ENCODE measurements at places on chromosomes 1 and 21.

DNA sequence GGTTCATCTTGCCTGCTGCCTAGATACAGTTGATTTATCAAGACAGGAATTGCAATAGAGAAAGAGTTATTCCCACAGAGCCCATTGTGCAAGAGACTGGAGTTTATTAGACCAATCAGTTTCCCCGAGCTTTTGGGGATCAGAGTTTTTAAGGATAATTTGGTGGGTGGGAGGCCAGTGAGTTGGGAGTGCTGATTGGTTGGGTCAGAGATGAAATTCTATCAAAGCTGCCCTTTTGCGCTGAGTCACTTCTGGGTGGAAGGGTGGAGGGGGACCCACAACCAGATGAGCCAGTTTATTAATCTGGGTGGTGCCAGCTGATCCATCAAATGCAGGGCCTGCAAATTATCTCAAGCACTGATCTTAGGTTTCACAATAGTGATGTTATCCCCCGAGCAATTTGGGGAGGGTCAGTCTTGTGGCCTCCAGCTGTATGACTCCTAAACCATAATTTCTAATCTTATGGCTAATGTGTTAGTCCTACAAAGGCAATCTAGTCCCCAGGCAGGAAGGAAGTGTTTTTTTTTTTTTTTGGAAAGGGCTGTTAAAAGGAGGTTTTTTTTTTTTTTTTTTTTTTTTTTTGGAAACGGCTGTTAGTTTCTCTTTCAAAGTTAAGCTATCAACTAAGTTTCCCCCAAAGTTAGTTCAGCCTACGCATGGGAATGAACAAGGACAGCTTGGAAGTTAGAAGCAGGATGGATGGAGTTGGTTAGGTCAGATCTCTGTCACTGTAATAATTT lies 7.4 kb downstream of the SLC16A4 start:
- no peak for DNase-seq

DNA sequence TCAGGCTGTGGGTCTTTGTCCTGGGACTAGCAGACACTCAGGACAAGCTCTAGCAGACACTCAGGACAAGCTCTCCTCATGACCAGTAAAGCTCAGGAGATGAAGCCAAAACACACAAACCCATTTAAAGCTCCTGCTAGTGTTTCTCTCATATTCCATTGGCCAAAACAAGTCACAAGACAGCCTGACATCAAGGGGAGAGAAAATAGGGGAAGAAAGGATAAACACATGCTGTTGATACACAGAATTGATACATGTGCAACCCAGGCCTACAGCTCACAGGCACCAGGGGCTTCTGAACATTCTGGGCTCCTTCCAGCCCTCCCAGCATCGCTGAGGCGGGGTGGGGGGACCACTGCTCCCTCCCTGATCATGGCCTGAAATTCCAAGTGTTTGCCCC lies 35.3 kb downstream of the ATF3 start:
- DNase-seq: no peak

DNA sequence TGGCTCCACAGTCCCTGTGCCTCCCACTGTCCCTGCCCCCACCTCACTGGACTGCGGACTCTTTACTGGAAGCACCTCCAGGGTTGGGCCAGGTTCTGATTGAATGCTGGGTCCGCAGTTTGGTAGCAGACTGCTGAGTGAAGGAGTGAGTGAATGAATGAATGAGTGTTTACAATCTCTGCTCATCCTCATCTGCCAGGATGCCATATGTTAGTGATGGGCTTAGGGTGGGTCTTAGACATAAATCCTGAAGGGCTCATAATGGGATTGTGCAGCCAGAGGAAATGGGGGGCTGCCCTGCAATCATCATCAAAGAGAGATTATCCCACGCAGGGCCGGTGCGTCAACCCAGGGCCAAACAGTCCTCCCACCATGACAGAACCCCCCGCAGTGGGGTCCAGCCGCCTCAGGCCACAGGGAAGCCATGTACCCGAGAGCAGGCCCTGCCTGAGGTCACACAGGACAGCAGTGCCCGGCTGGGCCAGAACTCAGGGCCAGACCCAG lies 26.1 kb downstream of the SLC1A7 start:
- DNase-seq: no peak

- DNase-seq: no peak
Observed at GRCh38 chr1:20198918-20199317, 12.6 kb upstream of the PLA2G2C start.

GRCh38 chr1:145757420-145757819 lies 38.1 kb downstream of the CD160 start:
- DNase-seq: no peak

- no peak for DNase-seq
Observed at GRCh38 chr1:206685334-206685768, 646 bp downstream of the MAPKAPK2 start.

All from CD14-positive monocyte (primary cell).